ENCODE measurements at places on chromosomes 7 and 10.
A peak's percentile ranks its signal among the peaks of the same experiment; 100 is the strongest.

DNA sequence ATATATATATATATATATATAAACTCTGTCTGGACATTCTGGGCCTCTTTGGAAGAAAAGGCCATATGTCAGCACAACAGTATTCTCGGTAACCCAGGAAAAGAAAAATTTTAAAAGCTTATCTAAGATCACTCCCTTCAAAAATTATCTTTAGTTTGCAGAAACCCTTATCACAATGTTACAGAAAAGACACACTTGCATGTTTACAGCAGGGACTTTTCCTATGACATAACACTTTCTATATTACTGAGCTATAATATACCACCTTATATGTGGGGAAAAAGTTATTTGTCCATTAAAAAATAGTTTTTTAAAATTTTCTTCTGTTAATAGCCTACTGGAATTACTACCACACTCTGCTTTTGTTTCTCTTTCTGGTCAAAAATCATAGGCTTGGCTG lies 25.4 kb downstream of the ANKRD61 start:
- DNase-seq, result no peak

GRCh38 chr10:98555021-98555619 lies 108.4 kb upstream of the HPS1 start:
- DNase-seq, result no peak

GRCh38 chr10:114042895-114043531 lies 653 bp upstream of the ADRB1 start:
- DNase-seq, result no peak

DNA sequence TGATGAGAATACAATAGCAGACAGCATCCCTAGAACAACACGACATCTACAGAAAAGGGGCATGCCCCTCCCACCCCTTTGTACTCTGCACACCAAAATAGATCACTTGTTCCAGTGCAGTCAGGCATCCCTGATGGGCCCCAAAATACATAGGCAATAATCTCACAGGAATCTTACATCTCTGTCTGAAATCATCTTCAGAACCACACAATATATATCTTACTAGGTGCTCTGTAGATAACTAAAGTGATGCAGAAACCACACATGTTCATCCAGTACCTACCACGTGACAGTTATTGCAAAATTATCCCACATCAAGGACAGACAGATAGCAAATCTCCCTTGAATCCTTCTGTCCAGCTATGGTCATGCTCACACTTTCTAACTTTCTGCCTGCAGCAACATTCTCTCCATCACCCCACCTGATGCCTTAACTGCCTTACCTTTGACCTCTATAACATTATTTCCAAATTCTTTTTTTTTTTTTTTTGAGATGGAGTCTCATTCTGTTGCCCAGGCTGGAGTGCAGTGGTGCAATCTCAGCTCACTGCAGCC lies 30.7 kb downstream of the ST8SIA6 start:
- no peak for DNase-seq

DNA sequence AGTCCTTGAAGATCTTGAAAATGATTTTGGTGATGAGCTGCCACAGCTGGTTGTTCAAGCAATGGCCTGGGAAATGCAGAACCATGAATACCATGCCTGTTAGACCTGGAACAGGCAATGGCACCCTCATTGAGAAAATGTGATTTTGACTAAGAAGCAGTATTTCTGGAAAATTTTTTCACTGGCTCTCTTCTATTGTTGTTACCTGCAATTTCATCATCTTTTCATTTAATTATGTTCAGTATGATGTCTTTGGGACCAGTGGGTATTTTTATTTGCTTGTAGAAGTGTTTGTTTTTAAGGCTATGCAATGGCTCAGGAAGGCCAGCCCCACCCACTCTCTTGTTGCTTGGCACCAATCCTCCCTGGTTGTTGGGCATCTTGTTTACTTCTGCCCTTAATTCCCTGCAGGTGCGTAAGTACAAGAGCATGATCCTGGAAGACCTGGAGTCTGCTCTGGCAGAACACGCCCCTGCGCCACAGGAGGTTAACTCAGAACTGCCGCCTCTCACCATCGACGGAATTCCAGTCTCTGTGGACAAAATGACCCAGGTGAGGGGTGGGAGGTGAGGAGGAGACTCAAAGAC lies 78.6 kb downstream of the NRF1 start:
- DNase-seq, result no peak

GRCh38 chr7:81845744-81846241 lies 75.9 kb upstream of the HGF start:
- DNase-seq, result no peak

DNA sequence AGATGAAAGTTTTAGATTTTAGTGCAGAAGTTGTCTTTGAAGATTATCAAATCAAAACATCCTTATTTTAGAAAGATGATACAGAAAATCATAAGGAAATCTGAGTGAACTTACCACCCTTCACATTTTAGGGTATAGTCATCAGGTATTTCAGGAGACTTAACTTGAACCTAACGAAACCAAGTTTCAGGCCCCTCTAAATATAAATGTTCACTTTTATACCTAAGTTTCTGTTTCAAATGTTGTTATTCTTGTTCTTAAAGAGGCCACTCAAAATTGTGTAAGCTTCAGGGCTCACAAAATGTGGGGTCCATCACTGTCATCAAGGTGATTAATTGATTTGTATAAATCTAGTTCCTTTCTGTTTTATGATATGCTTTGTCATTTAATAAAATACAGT lies 216.2 kb downstream of the KIAA1217 start:
- no peak for DNase-seq

- no peak for DNase-seq
Observed at GRCh38 chr7:118179191-118179590, 4.8 kb upstream of the LSM8 start.

- DNase-seq, result no peak
Observed at GRCh38 chr10:100883312-100883821, 29.4 kb upstream of the SLF2 start.

- no peak for DNase-seq
Observed at GRCh38 chr10:33388785-33389184, 54.3 kb upstream of the NRP1 start.

- DNase-seq, result no peak
Observed at GRCh38 chr10:16227674-16228073, 209.1 kb upstream of the PTER start.

- peak; percentile 26 for DNase-seq
Observed at GRCh38 chr10:17227367-17228090, 512 bp upstream of the VIM start.

DNA sequence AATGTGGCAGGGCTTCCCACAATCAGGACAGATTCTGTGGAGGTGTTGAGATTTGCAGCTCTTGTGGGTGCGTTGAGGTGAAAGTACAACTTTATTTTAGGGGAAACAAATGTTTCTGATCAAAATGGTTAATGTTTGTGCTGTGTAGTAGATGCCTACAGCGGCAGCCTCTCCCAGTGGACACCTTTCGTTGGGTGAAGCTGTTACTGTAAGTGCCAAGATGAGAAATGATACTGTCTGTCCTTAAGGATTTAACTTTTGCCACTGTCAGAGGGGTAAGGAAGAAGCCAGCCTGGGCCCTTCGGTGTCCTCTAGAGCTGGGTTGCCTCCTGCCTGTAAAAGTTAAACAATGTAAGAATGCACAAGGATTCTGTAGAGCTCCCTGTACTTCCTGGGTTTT lies 27.9 kb downstream of the DOCK1 start:
- no peak for DNase-seq

- DNase-seq, result no peak
Observed at GRCh38 chr10:132195366-132196075, 8.8 kb downstream of the DPYSL4 start.

- DNase-seq, result peak; percentile 53
Observed at GRCh38 chr10:22651276-22651980, 63.0 kb downstream of the PIP4K2A start.

DNA sequence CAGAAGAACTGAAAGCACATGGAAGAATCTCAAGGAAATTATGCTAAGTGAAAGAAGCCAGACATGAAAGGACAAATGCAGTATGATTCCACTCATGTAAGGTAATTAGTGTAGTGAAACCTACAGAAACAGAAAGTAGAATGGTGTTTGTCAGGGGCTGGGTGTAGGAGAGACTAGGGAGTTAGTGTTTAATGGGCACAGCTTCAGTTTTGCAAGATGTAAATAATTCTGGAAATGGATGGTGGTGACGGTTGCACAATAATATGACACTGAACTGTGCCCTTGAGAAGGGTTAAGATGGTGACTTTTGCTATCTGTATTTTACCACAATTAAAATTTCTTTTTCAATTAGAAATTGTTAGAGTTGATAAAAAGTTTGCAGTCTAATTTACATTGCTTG lies 157.3 kb upstream of the ADCY1 start:
- DNase-seq, result no peak

- no peak for DNase-seq
Observed at GRCh38 chr10:102268375-102268888, 23.1 kb downstream of the GBF1 start.

DNA sequence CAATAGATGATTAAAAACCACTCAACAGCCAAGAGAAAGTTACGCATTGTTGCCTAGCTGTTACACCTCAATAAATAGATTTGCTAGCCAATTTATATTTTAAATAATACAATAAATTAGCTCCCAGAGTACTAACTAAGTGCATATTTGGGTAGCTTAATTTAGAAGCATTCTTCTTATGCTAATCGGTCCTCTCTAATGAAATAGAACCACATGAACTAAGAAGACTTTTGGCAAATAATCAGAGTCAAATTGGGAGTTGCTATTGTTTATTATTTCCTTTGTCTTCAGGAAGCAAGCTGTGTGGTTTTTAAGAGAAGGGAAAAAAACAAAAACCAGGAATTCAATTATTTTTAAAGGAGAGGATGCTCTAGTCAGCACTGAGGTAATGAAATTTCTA lies 49.0 kb upstream of the TRIL start:
- DNase-seq, result no peak

GRCh38 chr7:123070702-123071286 lies 75.3 kb upstream of the TAS2R16 start:
- no peak for DNase-seq

- no peak for DNase-seq
Observed at GRCh38 chr10:74164716-74165529, 13.9 kb downstream of the ADK start.

DNA sequence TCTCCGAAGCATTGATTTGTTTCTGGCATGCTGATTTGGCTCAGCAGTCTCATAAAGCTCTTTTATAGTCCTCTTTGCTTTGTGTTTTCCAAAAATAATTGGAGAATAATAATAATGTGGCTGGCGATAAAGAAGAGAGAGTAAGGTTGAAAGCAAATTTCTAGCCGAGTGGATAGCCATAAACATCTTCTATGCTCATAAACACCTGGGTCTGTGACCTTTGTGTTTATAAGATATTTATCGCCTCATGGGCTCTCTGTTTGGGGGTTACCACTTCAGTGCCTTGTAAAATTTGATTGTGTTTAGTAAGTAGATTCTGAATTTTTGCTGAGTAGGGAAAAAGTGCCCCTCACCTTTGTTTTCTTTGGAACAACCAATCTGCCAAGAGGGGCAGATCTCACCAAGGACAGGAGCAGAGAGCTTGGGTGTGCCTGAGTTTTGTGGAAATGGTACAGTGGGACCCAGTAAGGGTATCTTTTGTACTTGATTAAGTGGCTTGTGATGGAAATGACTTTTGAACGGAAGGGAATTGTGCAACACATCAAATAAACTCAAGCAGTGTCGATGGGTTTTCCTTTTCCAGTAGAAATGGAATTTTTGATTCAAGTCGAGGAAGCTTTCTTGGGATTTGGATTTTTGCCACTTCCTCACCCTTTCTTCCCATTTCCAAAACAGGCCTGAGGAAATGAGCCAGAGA lies 220.5 kb downstream of the AUTS2 start:
- no peak for DNase-seq

- DNase-seq, result no peak
Observed at GRCh38 chr10:131853610-131853964, 47.2 kb upstream of the PPP2R2D start.

- DNase-seq, result no peak
Observed at GRCh38 chr10:132122939-132123445, 57.2 kb downstream of the JAKMIP3 start.

DNA sequence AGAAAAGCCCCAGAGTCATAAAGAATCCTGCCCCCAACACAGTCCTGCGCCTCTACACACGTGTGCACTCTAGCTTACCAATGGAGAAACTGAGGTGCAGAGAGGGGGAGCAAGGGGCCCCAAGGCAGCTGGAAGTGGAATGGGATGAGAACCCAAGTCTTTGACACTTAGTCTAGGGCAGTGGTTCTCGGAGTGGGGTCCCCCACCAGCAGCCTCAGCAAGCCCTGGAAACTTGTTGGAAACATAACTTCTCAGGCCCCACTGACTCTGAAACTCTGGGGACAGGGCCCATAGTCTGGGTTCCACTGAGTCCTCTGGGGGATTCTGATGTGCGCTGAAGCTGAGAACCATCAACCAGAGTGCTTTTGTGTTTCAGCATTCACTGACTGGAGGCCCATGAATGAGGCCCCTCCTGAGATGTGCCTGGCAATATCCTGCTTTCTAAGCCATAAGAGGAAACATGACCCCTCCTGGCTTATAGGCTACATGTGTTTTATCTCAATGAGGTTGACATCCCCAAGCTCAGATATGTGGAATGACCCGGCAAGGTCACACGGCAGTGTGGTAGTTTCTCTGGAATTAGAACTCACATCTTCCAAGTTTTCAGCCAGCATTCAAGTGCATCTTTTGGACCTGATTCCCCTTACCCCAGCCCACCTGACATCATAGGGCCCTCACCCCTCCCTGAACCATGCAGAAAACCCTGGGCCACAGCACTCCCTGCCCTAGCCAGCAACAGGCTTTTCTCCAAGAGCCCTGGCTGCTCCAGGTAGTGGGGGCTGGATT lies 147.3 kb upstream of the PCBD1 start:
- DNase-seq, result no peak

- no peak for DNase-seq
Observed at GRCh38 chr7:90749262-90749661, 153.1 kb downstream of the CDK14 start.

DNA sequence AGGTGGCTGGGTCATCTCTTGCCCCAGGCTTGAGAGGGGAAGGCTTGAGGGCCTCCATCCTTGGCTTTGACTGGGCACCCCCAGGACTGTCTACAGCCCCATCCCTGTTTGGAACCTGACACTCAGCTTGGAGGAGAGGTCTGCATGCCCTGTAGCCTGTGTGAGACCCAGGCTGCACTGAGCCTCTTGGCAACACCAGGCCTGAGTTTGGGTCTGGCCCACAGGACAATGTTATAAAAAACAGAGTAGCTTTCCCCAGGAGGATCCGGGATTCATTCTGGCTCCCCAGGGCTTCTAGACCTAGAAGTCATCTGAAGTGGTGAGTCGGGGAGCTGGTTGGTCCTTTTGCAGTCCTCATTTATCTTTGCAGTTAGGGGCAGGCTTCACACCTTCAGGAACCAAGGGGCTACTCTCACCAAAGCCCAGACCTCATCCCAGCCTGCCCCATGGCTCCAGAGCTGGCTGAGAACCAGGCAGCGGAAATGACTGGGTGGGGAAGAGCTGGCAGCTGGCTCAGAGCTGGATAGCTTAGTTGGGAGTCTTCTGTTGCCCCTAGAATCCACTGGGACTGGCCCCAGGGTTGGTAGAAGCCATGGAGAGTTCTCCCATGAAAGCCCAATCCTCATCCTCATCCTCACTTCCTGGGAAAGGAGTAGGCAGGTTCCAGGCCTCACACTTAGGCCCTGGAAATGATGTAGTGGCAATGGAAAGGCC lies 68.8 kb downstream of the ADCYAP1R1 start:
- DNase-seq, result no peak
